ENCODE measurements at places on chromosomes 13 and 19.

DNA sequence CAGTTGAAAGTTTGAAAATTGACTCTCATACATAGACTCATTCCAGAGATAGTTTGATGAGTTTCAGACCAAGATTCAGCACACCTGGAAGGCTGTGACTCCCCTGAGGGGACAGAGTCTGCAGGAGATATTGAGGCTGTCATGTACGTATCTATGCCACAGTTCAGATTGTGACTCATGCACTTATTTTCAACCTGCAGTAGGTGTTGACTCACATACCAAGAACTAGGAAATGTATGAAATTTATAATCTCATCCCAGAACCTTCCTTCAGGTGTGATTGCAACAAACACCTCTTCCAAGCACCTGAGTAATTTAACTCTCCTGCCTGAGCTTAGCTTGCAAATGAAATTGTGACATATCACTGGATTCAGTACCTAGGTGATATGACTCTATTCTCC is 64.4 kb upstream of the ZNF43 start:
- no peak for DNase-seq

DNA sequence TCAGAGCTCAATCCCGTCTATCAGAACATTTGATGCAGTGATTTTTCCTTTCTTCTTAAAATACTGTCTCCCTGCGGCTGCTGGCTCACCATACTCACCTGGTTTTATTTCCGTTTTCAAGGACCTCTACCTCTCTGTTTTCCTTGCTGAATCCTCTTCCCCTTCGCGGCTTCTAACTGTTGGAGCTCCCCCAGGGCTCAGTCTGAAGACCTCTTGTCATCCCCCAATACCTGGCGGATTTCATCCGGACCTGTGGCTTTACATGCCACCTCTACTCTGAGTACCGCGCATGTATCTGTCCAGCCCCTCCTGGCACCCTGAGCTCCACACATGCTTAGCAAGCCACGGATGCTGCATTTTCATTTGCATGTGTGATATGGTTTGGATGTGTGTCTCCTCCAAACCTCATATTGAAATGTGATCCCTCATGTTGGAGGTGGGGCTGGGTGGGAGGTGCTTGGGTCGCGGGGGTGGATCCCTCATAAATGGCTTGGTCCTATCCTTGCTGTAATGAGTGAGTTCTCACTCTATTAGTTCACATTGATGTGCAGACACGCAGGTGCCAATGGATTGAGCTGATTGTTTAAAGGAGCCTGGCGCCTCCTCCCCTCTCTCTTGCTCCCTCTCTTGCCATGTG is 106.2 kb upstream of the LSM14A start:
- DNase-seq = no peak

DNA sequence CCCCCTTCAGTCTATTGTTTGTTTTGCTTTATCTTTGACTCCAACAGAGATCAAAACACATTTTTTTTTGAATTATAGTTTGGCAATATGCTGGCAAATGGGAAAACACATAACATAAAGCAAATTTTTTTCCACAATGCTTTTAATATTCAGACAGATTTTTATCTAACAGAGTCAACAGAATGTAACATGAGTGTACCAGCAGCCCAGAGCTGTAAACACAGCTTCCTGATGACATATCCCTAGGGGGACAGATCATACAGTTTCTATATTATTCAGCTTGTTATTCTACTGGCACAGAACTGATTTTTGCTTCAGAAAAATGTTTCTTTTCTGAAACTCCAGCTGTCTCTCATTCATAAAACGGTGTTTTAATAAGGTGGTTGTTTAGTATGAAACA is 168.8 kb downstream of the OLFM4 start:
- DNase-seq = no peak

GRCh38 chr13:106357198-106357597 is 178.3 kb downstream of the EFNB2 start:
- no peak for DNase-seq

- DNase-seq = no peak
These were observed 3.4 kb downstream of the URI1 start for GRCh38 chr19:29945433-29945832.

- no peak for DNase-seq
These were observed 17.4 kb upstream of the ATXN8OS start for GRCh38 chr13:70090036-70090723.

DNA sequence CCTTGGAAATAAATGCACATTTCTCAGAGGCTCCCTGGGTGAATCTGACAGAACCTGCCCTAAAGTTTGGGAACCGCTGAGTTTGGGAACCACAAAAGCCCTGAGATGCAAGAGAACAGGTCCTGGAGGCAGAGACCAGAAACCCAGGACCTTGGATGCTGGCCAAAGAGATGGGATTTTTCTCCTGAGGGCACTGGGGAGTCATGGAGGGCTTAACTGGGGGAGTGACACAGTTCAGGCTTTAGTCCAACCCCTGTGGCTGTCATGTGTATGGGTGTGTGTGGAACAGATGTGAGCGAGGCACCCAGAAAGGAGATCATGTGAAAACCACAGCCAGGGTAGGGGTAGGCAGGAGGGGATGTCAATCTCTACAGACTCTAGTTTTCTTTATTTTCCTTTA is 3.9 kb upstream of the NCCRP1 start:
- no peak for DNase-seq

- DNase-seq = no peak
These were observed 98.4 kb downstream of the STK24 start for GRCh38 chr13:98478189-98479129.

GRCh38 chr13:94712287-94712811 is at the start of gene SOX21:
SOX21 (minus strand) TSS chr13:94712545; CDS start chr13:94712049, 496 bp downstream.
- peak; percentile 48 for DNase-seq

GRCh38 chr13:27619728-27620376 is 477 bp downstream of the LNX2 start:
- peak; percentile 8 for DNase-seq

DNA sequence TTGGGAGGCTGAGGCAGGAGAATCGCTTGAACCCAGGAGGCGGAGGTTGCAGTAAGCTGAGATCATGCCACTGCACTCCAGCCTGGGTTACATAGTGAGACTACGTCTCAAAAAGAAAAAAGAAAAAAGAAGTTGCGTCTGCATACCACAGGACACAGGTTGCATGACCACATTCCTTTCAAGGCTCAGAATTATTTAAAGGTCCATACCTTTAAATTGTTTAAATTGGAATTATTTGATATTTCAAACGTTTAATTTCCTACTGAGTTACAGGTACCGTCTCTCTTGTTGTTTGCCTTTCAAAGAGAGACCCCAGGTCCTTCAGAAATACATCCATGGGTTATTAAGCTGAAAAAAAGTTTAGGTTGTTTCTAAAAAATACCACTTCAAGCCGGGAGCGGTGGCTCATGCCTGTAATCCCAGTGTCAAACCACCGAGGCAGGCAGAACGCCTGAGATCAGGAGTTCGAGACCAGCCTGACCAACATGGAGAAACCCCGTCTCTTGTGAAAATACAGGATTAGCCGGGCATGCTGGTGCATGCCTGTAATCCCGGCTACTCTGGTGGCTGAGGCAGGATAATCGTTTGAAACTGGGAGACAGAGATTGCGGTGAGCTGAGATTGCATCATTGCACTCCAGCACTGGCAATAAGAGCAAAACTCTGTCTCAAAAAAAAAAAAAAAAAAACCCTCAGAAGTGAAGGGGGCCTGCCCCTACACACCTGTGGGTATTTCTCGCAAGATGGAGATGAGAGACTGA is 18.6 kb downstream of the ZNF816 start:
- no peak for DNase-seq

GRCh38 chr13:50631041-50631440 is 212.5 kb downstream of the DLEU7 start:
- DNase-seq = no peak

- peak; percentile 56 for DNase-seq
These were observed at the start of gene TBCB for GRCh38 chr19:36115453-36116343. TBCB (plus strand) TSS chr19:36115468; CDS start chr19:36115561, 93 bp downstream.
